ENCODE measurements at places on chromosomes 11 and 22. TPM values are rescaled to one million over a fixed set of nuclear protein-coding genes. Genes with fewer than 3 reads are reported as not detected.

The HSPB2 gene
- 0.19 TPM for total RNA-seq

The PAMR1 gene
- total RNA-seq = 5.6 TPM

The NTM gene
- total RNA-seq = 0.47 TPM

The OR10V1 gene
- total RNA-seq = not detected

The SYCE3 gene
- total RNA-seq = 0.19 TPM

- DNase-seq = no peak
These were observed 49.0 kb downstream of the LINC01488 start for GRCh38 chr11:69530278-69531070.

DNA sequence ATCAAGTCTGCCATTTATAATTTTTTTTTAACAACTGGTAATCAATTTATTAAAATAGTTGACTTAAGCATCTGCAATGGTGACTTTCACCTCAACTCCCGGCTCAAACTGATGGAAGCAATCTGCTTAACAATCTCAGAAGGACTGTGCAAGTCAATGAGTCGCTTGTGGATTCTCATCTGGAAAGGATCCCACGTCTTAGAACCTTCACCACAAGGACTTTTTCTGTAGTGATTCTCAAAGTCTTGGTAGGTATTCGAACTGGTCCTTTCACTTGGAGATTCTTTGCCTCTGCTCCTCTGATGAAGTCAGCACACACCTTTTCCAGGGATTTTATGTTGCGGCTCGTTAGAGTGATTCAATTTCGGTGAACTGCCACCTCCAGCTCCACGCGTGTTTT lies 7.3 kb downstream of the RSF1 start:
- DNase-seq = no peak

DNA sequence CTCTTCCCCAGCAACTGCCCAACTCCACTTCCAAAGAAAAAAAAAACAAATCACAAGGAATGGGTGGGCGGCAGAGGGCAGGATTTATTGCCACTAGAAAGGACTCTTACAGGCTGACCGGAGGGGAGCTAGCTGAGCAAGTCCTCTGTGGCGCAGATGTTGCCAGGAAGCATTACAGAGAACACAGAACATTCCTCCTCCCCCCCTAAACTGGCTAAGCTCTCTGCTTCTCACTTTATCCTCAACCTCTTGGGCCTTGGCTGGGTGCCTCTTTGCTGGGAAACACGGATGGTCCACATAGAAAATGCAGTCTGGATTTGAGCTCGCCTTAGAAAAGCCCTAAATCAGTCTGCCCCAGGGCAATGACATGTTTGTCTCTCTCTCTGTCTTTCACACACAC lies 12.6 kb upstream of the FJX1 start:
- no peak for DNase-seq

DNA sequence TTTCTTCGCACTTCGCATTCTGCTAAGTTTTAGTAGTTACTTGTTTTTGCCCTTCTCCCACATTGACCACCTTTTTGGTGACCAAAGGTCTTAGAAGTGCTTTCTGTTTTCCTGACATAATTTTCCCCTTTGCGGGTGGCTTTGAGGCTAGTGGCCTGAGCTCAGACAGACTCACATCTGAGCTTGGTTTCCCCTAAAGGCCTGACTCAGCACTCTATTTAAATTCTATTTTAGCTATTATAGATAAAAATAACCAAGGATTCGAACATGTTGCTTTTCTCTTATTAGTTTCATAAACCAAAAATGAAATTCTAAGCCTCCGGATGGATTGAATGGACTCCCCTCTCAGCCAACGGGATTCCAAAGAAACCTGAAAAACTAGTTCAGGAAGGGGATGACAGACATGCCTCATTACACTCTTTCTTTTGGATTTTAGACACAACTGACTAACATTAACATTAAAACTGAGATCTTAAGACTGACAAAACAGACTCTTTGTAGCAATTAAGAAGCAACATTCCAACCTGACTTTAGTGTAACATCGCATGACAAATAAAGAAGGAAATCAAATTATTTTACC lies 258.5 kb downstream of the LUZP2 start:
- DNase-seq = no peak

DNA sequence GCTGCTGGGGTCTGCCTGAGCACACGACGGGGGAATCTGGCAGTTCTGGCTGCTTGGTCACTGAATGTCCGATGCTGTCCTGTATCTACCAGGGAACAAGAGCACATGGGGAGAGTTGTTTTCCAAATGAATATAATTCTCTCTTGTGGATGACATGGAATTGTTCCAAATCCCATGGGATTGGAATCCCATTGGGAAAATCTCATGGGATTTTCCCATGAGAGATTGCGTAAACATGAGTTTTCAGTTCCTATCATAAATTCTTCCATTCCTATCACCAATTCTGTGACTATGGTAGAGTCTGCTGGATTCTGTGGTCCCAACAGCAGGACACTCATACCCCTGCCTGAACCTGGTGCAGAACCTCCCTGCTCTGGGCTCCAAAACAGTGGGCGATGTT lies 35.6 kb upstream of the IGLL5 start:
- no peak for DNase-seq

- no peak for DNase-seq
These were observed 34.4 kb upstream of the CD82 start for GRCh38 chr11:44531116-44531504.

DNA sequence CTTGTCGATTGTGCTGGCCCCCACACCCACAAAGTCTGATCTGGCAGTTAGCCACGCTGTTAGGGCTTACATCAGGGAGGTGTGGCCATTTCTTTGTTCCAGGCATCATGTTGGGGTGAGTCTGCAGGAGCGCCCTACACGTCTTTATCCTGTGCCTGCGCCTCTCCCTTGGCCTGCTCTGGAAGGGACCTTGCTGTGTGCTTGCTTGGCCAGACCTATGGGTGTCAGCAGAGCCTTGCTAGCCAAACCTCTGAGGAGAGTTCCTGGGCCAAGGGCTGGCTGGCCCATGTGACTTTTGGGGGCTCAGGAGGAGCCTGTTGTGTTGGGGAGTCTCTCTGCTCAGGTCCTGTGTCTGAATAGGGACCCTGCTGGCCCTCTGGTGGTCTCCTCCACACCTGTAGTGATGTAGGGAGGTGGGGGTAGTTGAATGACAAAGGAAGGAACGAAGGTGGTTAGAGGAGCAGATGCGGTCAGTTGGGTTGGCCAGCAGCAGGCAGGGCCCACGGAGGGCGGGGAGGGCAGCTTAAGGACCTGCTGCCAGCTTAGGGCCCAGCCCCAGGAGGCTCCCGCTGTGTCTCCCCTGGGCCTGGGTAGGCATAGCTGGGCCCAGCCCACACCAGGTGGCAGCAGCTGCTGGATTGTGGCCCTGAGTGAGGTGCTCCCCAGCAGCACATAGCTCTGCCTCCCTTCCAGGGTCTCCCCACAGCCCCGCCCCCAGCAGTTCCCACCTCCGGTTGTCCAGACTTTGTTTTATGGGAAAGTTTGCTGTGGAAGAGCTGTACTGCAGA lies 7.9 kb downstream of the PPIL2 start:
- no peak for DNase-seq

- DNase-seq = no peak
These were observed 80.0 kb upstream of the CRTAM start for GRCh38 chr11:122758339-122758738.
